ENCODE measurements at places on chromosomes 7 and 10.

DNA sequence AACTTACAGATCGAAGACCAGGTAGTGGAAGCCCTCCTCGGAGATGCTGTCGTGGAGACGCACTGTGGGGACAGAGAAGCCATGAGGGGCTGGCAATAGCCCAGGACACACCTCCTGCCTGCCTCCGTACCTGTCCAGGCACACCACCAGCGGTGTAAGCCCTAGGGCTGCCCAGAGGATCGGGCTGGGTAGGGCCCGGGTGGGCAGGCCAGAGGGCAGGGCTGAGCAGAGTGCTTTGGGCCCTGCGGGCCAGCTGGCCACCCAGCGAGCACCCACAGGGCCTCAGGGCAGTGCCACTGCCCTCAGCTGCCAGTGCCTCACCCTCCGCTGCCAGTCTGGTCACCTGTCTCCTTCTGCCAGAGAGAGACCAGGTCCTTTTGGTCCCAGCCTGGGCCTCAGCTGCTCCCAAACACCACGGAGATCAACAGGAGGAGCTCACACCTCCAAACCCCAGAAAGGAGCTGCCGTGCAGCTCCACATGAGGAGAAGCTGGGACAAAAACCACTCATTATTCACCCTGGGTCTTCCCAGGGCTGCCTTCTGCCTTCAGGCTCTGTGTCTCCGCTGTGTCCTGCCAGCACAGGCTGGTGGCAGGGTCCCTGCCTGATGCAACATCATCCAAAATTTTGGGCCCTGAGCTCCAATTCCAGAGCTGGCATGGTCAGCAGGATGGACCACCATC lies 58.2 kb downstream of the YKT6 start:
- no peak for DNase-seq

- no peak for DNase-seq
Measured at GRCh38 chr10:13053794-13054462, 46.0 kb upstream of the OPTN start.

GRCh38 chr7:32937344-32938174 lies 19.7 kb upstream of the FKBP9 start:
- no peak for DNase-seq

DNA sequence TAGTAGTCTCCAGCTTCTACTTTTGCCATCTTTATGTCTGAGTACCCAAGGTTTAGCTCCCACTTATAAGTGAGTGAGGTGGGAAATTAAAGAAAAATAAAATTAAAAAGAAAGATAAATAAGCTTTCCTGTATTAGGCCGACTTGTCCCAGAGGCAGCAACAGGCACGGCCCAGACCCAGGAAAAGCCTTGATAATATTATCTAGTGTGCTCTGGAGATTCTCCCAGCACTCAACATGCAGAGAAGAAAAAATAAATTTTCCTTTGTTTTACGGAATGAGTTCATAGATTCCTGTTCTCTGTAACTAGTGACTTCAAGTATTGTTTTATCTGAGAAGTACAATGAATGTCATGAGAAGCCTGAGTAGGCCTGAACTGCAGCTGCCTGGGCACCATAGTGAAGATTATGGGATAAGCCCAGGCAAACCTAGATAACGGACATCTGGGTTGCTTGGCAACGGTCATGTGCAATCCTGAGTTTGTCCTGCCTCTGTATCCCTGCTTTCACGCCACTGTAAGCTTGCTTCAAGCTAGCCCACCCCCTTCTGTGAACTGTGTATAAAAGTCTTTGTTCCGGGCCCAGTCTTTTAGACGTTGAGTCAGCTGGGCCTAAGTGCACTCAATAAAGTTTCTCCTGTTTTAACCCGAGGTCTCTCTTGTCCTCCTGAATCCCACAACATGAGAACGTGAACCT lies 6.4 kb downstream of the ATE1 start:
- no peak for DNase-seq

GRCh38 chr7:154861589-154861988 lies 141.3 kb downstream of the PAXIP1 start:
- DNase-seq = no peak

GRCh38 chr10:128971374-128972035 lies 495.5 kb upstream of the MGMT start:
- no peak for DNase-seq

DNA sequence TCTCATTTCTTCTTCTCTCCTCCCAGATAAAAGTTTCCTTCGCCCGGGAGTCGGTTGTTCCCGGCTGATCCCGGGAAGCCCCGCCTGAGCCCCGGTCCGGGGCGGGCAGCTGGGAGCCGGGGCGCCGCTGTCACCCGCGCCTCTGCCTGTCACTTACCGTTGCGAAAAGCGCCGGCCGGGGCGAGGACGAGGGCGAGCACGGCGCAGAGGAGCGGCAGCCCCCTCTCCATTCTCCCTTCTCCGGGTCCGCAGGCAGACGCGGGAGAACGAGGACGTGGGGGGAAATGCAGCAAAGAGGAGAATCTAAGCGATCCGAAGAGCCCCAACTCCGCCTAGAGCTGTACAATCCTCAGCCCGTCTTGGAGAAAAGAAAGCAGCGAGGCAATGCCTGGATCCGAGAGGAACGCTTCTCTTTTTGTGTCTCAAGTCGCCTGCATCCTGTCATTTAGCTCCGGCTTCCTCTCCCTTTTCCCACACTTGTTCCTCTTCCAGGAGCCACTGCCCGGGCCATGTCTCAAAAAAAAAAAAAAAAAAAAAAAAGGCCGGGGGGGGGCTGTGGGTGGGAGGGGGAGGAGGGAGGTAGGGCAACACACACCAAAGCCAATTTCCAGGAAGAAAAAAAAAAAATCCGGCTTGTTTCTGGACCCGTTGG lies at the start of gene NRP1:
Gene NRP1 (minus strand): TSS at position 515 of the 652 bp plus-strand sequence. CDS start 285 bp downstream, at position 230.
- DNase-seq = no peak

DNA sequence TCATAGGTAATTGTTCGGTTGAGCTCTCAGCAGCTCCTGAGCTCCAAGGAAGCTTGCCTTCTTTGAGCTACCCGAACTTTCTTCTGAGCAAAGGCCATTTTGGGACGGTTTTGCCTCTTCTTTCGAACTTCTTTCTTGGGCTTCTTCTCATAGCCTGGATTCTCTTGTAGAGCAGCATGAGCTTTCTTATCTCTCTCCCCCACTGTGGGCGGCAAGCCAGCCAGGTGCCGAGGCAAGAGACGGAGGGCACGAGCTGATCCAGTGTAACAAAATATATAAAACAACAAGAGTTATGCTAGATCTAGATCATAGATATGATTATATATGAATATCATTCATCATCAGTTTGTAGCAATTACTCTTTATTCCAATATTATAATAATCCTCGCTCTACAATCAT lies 16.5 kb upstream of the KNDC1 start:
- no peak for DNase-seq

DNA sequence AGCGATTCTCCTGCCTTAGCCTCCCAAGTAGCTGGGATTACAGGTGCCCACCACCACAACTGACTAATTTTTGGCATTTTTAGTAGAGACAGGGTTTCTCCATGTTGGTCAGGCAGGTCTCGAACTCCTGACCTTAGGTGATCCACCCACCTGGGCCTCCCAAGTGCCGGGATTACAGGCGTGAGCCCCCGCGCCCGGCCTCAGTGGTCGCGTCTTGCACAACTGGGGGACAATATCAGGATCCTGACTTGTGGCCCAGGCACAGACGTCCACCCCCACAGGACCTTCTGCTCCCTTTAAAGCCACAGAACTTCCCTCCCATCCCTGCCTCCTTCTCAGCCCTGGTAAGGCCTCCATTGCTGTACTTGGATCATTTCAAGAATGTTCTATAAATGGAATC lies 16.8 kb upstream of the LARP4B start:
- no peak for DNase-seq

DNA sequence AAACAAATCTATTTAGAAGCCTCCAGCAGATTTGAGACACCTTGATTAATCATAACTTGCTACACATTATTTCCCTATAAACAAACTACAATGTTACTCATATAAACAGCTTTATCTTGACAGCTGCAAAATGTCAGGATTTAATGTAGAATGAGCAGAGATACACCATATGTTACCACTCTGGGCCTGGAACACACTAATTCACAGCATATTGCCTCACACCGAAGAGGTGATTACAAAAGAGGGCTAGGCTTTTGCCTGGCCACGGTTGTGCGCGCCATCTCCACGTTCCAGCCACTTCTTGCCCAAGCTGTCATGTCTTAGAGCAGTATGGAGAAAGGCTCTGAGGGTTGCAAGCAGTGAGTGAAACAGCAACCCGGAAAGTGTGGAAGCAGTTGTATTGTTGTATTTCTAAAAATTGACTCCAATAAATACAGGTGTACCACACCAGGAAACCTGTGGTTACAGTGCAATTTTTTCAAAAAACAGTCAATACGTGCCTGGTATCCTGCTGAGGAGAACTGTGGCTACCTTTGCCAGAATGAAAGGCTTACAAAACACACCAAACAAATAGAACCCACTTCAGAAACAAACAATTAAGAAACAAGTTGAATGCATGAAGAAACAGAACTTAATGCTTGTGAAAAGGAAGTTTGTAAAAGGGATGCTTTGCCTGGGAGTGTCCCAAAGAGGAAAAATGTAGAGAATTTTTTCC lies 498.1 kb downstream of the PLXNA4 start:
- DNase-seq = no peak
